Activated CD4-positive, alpha-beta T cell treated with anti-CD3 and anti-CD28 coated beads, Interleukin-10, Interleukin-2, amounts not matched to agents 100 ng/mL and 50 ng/mL, durations not matched to agents 16 hours and 8 hours (primary cell): ENCODE measurements at places on chromosomes 1 and 21.

- DNase-seq: peak; percentile 6
Observed at GRCh38 chr1:37096523-37096922, 62.2 kb upstream of the GRIK3 start.

DNA sequence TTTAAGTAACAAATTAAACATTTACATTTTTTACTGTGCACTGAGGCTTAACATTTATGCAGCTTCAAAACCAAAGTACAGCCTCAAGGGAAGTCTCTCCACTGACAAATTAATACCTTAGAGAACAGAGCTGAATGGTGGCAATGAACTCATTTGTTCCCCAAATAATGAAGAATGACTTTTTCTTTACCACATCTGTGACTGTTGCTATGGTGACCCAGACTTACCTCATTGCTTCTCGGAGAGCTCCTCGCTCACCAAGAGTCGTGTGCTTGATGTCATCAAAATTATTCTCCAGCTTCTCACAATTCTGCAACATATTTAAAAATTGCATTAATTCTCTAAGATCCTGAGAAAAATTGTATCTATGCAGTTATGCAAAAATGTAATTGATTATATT is 92.9 kb downstream of the DPYD start:
- DNase-seq: no peak

DNA sequence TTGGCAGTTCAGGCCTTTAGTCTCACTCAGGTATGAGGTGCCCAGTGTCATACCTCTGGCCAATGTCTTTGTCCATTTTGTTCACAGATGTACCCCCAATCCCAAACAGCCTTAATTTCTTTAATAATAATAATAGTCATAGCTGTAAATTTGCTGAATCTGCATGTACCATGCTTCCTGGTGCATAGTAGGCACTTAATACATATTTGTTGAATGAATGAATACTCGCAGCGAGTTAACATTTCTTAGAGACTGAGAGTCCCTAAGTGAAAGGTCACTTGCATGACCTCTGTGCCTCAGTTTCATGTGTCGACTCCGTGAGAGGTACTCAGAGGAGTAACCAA is 12.5 kb downstream of the ALPL start:
- DNase-seq: no peak

DNA sequence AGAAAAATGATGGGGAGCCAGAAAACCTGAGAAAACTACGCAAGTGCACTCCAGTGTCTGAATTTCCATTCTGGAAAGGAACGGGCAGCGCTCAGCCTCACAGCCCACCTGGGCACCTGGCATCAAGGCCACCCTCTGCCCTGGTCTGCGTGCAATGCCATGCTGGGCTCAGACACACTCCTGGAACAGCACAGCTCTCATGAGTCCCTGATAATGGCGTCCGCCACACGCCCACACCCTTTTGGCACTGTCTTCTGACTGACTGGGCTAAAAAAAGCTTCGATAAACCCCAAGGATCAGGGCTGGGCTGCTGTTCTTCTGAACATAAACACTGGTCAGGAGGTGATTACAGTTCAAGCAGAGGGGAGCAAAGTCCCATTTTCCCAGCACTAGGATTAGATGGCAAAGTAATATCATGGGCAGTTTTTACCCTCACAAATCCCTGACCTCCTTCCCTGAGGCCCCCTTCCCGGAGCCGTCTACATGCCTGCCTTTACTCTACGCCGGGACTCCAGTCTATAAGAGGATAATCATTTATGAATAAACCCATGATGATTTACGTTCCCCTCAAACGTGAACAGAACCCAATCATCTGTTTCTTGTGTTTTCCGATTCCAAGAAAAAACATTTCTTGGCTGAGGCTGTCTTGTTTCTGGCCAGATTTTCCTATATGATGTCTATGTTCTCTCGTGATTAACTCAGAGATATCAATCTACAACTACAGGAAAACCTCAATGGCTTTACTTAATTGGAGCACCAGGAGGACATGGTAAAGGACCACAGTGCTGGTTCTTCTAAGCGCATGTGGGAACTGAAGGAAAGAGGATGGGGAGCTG is 22.6 kb downstream of the RCAN1 start:
- no peak for DNase-seq

DNA sequence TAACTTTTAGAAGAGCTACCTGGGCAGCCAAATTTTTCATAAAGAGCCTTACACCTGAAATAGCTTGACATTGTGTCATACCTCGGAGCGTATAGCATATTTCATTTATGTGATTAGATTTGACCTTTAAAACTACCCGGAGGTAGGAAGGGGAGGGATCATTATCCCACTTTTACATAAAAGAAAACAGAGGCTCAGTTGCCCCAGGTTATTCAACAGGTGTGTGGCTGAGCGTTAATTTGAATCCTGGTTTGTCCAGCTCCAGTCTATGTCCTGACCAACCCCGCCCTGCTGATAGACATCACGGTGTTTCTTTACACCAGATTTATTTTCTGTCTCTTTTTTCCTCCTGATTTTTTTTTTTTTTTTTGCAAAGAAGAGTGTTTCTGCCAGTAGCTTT is 39.7 kb downstream of the PBX1 start:
- no peak for DNase-seq

GRCh38 chr1:171218661-171219060 is 29.6 kb upstream of the FMO1 start:
- DNase-seq: no peak

DNA sequence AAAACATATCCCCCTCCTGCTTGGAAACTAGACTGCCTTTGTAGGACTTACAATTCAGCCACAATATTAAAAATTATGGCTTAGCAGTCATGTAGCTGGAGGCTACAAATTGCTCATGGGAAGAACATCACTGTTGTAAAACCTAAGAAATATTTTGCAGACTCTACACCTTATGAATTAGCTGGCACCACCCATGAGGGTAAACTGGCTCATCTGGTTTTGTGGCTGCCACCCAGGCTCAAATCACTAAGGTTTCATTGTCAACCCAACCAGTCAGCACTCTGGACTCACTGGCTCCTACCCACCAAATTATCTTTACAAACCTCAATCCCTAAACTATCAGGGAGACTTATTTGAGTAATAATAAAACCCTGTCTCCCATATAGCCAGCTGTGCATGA is 100.7 kb upstream of the OLFM3 start:
- no peak for DNase-seq

DNA sequence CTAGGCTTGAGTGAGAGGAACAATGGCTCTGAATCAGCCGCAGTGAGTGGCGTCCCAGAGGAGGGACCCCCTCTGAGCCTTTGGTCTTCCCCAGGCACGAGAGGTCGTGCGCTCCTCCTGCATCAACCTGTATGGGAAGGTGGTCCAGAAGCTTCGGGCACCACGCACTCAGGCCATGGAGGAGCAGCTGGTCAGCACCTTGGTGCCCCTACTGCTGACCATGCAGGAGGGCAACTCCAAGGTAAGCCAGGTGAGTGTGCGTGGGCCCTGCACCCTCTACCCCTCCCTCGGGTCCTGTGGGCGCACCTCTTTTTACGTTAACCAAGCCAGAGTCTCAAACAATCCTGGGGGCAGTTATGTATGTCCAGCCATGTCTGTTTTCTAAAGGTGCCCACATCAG is 13.7 kb upstream of the TTC4 start:
- DNase-seq: no peak

GRCh38 chr1:221473411-221473810 is 268.5 kb downstream of the DUSP10 start:
- DNase-seq: no peak

GRCh38 chr1:119827010-119827409 is 15.8 kb upstream of the REG4 start:
- no peak for DNase-seq

- DNase-seq: no peak
Observed at GRCh38 chr21:40282912-40283886, 416.0 kb downstream of the PCP4 start.

DNA sequence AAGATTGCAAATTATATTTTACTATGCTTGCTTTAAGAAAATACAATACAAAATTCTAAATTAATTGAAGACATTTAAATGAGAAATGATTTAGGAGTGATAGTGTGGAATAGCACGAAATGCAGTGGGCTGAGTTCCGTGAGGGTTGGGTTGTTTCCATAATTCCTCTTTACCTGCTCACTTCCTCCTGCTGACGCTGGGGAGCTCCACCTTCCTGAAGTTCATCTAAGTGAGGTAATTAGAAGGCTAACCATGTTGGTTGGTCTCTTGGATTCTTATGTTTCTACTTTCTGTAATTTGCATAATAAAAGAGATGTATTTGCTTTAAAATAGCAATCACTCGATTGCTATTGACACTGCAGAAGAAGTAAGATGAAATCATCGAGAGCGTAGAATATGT is 4.7 kb downstream of the OR14I1 start:
- no peak for DNase-seq

DNA sequence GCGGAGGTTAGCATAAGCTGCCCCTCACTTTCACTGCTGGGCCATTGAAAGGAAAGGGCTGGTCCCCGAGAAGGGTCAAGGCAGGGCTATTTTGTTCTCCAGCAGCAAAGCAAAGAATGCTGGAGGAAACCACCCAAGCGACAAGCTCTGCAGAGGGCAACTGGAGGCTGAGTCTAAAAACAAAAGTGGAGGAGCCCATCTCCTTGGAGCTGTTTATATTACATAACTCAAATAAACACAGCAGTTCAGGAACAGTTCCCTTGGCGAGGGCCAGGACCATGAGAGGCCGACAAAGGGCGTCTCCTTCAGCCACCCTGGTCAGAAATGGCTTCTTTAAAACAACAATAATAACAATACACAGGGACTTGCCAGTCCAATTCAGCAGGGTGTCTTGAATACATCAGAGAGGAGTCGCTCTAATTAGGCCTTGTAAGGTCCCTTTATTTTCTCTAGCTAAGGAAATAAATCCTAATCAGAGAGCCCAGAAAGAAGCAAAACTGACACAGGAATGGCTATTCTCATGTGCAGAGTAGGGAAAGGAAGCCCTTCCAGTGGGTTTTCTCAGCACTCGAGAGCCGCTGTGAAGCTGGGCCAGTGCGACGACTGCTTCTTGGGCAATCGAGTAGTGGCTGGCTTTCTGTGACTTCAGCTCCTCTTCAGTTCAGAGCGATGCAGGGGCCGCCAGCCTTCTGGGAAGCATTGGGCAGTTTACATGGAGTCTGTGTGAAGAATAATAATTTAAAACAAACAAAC is 57.0 kb upstream of the TARBP1 start:
- no peak for DNase-seq

DNA sequence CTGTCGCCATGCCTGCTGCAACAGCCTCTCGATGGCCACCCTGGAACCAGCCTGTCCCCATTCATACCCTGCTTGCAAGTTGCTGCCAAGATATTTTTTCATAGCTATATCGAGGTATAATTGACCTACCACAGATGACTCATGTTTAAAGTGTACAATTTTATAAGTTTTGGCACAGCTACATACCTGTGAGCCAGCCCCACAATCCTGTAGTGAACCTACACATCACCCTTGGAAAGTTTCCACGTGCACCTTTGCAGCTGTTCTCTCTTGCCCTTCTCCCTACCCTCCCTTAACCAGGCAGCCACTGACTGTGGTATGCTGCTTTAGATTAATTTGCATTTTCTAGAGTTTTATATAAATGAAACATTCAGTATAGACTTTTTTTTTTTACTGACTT is 23.0 kb upstream of the KCNJ6 start:
- no peak for DNase-seq

GRCh38 chr1:67171574-67171955 is 5.3 kb downstream of the IL23R start:
- peak; percentile 51 for DNase-seq

- DNase-seq: peak; percentile 31
Observed at GRCh38 chr1:51203121-51203873, 32.8 kb upstream of the RNF11 start.
